CD4-positive, alpha-beta T cell treated with Interleukin-4 for 1 hour (primary cell): ENCODE measurements at places on chromosomes 3 and 15.

GRCh38 chr3:114904633-114905032 lies 242.5 kb downstream of the ZBTB20 start:
- no peak for DNase-seq

- peak; percentile 8 for DNase-seq
Measured at GRCh38 chr3:20125897-20126296, 60.1 kb downstream of the SGO1 start.

DNA sequence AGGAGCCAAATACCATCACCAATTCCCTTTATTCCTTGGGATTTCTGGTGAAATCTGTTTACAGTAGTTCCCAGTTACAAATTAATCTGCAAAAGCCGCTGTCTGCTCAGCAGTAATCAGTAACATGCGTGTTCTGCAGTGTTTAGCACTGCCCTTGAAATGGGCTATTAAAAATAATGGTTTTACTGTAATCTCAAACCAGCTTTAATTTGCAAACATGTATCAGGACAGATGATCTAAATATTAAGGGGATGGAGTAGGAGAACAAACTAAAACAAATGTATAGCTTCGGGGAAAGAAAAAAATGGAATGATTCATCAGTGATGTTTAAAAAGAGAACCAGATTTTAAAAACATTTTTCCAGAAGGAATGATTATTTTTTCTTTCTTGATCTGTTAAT lies 513.2 kb downstream of the MECOM start:
- no peak for DNase-seq

GRCh38 chr3:177071496-177072156 lies 125.7 kb downstream of the TBL1XR1 start:
- DNase-seq: no peak

- no peak for DNase-seq
Measured at GRCh38 chr15:93060336-93061248, 28.4 kb downstream of the RGMA start.

DNA sequence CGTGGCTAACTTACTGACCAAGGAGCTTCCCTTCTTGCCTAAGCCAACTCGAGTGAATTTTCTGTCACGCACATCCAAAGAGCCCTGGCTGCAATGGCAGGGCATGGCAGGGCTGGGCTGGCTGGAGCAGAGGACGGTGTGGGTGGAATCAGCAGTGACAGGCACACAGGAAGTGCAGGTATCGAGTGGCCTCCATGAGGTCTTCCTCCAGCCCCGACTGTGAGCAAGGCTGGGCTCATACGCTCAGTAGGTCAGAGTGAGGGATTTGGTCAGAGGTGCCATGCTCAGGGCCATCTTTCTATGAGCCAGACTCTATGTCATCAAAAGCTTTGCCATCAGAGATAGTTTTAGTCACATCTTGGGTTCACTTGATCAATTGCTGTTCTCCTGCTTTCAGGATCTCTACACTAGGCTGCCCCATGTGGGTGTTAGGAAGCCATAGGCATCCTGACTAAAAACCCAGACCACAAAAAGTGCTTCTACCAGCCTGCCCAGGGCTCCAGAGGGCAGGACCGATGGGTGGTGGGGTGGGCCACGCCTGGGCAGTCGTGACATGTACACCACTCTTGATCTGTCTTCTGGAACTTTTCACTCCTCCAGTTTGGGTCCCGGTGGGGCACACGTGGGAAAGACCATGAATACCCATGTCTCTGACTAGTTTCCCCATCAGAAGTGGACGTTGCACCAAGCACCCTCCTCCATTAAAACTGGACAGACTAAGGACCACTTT lies 22.6 kb upstream of the COMMD4 start:
- no peak for DNase-seq

- no peak for DNase-seq
Measured at GRCh38 chr15:29024662-29025061, 138.9 kb downstream of the APBA2 start.

GRCh38 chr15:70023064-70023768 lies 74.5 kb downstream of the TLE3 start:
- DNase-seq: peak; percentile 88

GRCh38 chr15:45200799-45201556 lies 13.2 kb upstream of the SHF start:
- DNase-seq: peak; percentile 88

DNA sequence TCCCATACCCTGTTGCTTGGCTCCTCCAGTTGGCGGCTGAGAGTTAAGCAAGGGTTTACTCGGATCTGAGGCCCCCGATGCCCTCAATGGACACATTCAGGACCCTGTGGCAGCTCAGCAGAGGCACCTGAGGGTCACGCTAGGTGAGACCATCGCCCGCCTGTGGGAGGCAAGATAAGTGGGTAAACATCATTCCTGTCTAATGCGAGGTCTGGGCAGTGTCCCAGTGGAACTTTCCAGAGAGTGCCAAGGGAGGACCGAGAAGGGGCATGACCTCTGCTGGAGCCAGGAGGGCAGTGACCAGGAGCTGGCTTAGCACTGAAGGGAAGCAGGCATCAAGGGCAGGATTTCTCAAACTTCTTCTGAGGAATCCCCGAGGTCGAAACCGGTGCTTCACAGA lies 65.4 kb upstream of the SEC61A1 start:
- no peak for DNase-seq

GRCh38 chr15:70375586-70375985 lies 277.9 kb upstream of the TLE3 start:
- no peak for DNase-seq

- no peak for DNase-seq
Measured at GRCh38 chr15:73628102-73628501, 5.1 kb downstream of the NPTN start.

GRCh38 chr3:186255703-186256331 lies 106.2 kb downstream of the DGKG start:
- DNase-seq: peak; percentile 57

DNA sequence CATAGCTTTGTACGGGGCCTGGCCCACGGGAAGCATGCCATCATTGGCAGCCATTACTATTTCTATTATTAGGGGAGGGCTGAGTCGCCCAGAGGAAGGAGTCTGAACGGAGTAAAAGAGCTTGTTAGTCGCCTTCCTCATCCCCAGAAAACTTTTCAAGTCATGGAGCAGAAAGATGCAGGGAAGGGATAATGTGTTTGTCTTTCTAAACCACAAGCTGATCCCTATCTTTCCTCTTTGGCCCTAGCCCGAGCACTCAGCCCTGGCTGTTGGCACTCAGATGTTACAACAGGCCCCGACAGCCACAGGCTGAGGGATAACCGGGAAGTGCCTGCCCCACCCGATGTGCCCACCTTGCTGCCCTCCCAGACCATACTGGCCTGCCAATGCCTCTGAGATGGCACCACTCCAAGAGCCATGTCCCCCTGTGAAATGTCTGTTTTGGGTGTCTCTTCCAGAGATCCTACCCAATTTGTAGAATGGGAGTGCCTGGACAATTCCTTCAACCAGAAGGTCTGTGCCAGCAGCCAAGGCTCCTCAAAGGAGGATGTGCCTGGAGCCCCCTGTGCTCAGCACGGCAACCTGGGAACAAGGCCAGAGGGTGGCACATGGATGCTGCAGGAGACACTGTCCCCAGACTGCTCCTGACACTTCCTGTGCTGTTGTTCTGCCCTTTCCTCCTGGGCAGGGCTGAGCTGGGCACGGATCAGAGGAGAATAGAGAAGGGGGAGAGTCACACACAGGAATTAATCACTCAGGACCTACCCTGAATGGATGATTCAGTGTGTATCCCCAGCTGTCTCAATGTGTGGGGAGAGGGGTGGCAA lies 10.8 kb downstream of the PAK6 start:
- no peak for DNase-seq

GRCh38 chr3:102353805-102354204 lies 81.0 kb upstream of the ZPLD1 start:
- no peak for DNase-seq

GRCh38 chr3:178120367-178120766 lies 415.9 kb upstream of the KCNMB2 start:
- no peak for DNase-seq

DNA sequence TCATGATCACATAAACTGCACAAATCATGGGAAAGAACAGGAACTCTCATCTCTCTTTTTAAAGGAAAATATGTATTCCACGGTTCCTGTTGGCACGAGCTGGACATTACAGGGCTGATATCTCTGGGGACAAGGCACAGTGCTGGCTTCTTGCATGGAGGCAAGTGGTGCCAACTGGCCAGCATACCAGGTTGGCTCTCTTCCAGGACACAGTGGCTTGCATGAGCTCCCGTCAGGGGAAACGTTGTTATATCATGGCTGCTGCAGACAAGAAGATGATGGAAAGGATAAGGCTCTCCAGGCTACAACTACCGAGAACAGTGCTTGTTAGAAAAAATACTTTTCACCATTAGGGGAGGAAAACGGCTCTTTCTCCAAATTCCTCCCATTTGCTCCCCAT lies 283.9 kb downstream of the RORA start:
- no peak for DNase-seq

DNA sequence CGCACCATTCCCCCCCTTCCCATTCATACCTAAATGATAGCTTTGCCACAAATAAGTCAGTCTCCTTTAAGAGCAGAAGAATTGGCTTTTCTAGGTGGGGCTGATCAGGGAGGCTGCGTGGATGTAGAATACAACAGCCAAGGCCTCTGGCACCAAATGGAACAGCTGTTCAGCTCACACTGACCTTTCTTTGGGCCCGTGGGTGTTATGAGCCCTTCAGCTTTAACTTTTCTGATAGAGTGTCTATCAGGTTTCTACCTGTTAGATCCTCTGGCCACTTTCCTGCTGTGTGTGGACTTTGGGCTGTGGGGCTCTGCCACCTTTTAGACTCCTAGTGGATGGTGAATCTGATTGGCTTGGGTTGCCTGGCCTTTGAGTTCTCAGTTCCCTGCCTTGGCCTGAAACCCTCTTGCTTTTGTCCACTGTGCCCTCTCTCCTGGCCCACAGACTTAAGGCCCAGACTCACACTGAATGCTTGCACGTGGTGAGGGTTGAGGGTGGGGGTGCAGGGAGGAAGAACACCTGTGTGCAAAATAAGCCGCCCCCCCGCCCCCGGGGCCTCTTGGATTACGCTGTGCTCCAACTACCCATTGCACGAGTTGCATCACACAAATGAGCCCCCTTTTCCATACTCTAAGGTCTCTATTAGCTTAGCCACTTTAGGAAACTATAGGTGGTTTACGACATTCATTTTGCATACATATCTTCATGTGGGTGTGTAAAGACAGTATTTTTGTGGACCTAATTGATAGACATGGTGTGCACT lies 1.3 kb upstream of the RFX7 start:
- peak; percentile 29 for DNase-seq

GRCh38 chr3:133460809-133461208 lies 61.0 kb downstream of the BFSP2 start:
- DNase-seq: no peak

DNA sequence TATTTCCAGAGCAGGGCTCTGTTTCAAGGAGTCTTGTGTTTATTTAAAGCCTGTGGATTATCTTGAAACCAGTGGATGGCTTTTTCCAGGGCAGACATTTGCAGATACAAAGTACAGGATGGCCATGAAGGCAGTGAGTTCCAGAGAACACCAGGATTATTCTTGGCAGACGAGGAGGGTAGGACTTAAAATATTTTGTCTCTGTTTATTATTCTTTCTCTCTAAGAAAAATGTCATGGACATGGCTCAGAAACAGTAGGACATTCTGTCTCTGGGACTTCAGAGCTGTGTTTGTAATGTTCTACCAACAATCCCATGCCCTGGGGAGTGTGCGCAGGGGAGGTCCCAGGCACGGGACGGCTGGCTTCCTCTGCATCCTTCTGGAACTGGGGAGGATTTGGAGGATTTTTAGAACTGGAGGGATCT lies 125.9 kb downstream of the ATP10A start:
- no peak for DNase-seq

GRCh38 chr3:106397006-106397405 lies 528.2 kb upstream of the CBLB start:
- no peak for DNase-seq
